ENCODE measurements at places on chromosomes 16 and 17.

GRCh38 chr17:48904428-48904827 is 3.8 kb upstream of the UBE2Z start:
- no peak for DNase-seq

DNA sequence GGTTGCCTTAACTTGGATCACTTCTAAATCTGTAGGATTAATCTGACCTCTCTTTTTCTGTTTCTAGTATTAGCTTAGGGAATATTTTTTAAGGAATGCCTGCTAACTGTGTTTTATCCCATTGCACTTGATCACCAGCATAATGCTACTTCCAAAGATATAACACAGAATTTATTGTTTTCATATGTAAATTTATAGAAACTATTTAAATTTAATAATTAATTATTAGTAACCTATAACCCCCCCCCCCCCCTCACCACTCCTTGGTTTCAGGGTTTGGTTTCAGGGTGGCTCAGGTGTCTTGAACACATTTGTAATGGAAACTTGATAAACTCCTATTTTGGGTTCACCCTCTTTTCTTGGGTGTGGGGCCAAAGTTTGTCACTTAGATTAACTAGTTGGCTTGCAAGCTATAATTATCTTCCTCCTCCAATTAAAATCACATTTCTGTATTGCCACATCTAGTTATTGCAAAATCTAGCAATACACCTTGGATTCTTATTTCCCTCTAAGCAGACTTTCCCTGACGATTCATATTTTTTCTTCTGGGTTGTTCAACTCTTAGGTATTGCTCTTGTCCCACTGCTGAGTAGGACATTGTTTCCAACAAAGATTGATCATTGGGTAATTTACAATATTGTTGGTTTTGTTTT is 18.3 kb downstream of the KRT12 start:
- DNase-seq, result no peak

- no peak for DNase-seq
Measured at GRCh38 chr17:42266918-42267766, 9.0 kb downstream of the STAT5B start.

DNA sequence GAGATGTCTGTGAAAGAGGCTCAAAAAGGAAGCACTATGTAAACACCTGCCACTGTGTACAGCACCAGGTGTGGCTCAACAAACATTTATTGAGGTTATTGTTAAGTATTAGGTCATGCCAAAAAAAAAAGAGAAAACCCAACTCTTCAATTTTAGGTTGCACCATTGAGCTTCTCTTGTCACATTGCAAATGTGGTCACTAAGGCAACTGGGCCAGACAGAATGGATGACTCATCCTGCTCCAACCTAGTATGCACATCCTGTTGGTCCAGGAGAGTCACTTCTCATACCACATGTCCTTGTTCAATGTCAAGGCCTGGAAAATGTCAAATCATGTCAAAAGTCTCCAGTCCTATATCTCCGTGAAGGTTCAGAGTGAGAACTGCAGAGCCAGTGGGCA is 25.0 kb downstream of the HOXB1 start:
- peak; percentile 71 for DNase-seq

GRCh38 chr17:40514013-40514875 is 12.8 kb upstream of the TNS4 start:
- no peak for DNase-seq

DNA sequence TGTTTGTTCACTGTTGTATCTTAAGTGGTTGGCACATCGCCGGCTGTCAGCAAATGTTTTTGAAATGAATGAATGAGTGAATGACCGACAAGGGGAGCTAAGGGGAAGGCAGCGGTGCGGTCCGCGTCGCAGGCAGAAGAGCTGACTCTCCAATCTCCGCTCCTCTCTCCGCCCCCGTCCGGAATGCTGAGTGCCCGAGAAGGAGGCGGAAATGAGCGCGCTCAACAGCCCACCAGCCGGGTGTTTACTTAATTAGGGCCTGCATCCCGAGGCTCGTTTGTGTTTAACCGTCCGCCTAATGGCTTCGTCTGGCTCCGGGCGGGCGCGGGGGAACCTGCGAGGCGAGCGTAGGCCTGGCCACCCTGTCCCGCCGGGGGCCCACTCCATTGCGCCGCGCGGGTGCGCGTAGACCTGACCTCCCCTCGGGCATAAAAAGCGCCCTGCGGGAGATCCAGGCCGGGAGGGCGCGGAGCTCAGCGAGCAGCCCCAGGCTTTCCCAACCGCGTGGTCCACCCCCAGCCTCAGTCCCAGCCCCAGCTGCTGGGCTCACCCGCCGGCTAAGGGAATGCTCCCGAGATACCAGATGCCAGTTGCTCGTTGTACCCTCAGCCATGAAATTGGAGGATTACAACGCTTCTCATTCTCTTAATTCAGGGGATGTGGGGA is 2.5 kb upstream of the CDH3 start:
- peak; percentile 36 for DNase-seq

DNA sequence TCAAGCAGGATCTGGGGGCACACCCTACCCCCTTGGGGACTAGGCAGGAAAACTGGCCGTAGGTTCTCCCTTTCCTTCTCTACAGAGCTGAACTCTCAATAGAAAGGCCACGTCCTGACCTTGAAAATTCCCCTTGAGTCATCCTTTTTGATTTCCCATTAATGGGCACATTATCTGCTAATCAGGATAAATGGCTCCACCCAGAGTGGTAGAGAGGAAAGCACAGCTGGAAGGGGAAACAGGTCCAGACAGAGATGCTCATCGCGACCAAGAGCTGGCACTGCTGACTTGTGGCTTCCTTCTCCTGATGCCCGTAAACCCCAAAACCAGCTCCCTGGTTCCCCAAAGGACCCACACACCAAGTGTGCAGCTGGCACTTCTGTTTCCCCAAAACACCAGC is 206.5 kb upstream of the CDH5 start:
- no peak for DNase-seq

DNA sequence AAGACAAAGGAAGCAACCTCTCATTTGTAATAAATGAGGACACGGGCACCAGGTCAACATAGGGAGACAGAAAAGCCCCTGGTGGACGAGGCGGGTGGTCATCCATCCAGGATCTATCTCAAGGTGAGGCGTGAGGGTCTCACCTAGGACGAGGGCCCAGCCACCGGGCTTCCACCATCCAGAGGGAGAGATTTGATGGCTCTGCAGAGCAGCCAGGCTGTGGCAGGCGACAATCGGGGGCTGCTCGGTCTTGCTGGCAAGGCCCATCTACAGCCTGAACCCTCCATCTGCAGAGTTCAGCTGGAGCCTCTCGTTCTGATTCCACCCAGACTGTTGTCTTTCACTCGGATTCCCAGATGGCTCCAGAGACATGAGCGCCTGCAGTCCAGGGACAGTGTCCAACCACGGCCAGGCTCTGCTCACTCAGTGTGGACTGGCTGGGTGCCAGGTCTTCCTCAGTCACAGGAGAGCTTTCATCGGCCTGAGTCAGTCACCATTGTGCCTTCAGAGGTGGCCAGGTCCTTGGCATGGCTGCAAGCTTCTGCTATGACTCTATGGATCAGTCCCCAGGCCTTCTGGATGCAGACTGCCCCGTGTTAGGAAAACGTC is 5.9 kb downstream of the LITAFD start:
- no peak for DNase-seq

DNA sequence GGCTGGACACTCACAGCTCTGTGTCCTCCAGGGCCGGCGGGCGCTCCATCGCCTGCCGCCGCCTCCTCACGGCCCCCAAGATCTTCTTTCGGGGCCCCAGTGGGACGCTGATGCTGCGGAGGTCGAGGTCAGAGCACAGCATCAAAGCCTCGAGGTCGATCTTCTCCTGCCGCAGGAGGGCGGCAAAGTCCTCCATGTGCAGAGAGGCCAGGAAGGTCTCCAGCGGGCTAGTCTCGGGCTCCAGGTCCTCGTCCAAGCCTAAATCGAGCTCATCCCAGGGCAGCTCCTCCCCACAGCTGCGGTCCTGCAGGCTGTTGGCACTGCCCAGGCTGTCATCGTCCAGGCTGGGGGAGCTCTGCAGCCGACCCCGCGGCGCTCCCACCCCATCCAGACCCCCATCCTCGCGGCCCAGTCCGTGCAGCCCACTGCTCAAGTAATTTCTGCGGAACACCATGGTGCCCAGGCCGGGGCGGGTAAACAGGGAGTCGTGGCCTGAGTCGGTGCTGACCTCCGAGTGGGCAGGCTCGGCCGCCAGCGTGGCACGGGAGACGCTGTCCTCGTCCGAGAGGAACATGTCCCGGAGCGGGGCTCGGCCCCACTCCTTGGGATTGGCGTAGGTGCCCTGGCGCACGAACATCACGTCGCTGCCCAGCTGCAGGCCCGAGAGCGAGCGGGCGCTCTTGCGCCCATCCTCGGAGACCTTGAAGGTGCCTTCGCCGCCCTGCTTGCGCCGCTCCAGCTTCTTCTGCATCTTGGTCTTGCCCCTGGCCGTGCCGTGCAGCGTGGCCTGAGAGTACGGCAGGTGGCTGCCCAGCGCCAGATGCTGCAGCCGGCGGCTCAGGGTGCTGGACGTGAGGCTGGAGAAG is 3.4 kb downstream of the USH1G start:
- DNase-seq, result no peak

- no peak for DNase-seq
Measured at GRCh38 chr17:56676810-56677209, 83.3 kb downstream of the NOG start.

DNA sequence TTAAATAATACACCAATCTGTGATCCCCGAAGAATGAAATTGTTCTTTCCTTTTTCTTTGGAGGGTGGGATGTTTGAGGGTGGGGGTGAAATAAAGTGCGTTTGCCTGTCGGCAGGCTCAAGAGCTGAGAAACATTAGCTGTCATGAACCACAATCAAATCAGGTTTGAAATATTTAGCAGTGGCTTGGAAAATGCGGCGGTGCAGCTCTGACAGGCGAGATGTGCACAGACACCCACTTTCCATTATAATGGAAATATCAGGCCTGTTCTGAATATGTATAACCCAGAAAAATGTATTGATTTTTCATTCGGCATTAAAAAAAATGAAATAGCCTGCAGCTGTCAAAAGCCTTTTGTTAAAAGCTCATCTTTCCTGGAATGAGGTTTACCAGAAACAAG is 212.8 kb downstream of the ZFHX3 start:
- no peak for DNase-seq

DNA sequence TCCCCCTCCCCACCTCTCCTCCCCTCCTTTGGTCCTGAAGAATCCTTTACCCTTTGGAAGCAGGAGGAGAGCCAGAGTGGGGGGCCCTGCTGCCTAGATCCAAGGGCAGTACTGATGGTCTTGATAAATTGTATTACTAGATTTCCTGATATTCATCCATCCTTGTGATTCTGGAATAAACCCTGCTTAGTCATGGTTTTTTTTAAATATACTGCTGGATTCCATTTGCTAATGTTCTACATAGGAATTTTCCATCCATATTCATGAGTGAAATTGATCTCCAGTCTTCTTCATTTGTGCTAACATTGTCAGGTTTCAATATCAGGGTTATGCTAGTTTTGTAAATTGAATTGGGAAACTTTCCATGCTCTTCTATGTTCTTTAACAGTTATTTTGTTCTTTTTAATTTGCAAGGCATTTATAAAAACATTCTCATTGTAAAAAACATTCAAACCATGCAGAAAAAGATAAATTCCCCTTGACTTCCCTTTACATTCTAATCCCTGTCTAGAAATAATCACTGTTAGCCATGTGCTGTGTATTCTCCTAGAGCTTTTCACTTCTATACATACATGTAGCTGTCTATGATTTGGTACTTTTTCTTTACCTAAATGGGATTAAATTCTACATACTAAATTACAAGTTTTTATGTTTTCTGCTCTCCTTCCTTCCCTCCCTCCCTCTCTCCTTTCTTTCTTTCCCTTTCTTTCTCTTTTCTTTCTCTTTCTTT is 56.7 kb downstream of the CCDC42 start:
- DNase-seq, result no peak

DNA sequence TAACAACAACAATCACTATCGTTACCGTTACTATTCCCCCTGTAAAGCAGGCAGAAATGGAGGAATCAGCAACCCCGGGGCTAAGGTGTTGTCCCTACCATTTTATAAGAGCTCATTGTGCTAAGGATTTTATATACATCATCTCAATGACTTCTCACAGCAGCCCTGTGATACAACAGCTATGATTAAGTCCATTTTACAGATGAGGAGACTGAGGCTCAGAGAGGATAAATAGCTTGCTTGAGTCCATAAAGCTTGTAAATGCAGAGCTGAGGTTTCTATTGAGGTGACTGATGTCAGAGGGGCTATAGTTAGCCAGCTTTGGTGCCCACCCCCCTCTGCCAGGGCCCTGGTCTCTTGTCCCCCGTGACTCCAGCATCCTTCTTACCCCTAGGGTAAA is 16.7 kb upstream of the PDK2 start:
- no peak for DNase-seq

- DNase-seq, result no peak
Measured at GRCh38 chr17:72878975-72879660, 213.4 kb downstream of the SLC39A11 start.

DNA sequence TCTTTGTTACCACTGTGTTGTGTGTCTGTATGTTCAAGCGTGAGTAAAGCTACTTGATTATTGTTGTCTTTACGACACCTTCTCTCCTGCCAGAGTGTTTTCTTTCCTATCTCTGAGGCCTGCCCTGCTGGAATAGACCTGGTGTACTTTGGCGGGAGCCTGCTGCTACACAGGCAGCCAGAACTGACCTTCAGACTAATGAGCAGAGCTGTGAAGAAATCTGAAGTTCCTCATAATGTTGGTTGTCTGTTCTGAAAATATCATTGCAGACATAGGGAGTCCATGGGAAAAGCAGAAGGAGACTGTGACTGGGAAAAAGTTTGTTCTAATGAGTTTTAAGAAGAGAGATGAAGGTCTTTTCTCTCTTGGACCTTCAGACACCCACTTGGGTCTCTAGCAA is 9.8 kb downstream of the RHOT1 start:
- no peak for DNase-seq

DNA sequence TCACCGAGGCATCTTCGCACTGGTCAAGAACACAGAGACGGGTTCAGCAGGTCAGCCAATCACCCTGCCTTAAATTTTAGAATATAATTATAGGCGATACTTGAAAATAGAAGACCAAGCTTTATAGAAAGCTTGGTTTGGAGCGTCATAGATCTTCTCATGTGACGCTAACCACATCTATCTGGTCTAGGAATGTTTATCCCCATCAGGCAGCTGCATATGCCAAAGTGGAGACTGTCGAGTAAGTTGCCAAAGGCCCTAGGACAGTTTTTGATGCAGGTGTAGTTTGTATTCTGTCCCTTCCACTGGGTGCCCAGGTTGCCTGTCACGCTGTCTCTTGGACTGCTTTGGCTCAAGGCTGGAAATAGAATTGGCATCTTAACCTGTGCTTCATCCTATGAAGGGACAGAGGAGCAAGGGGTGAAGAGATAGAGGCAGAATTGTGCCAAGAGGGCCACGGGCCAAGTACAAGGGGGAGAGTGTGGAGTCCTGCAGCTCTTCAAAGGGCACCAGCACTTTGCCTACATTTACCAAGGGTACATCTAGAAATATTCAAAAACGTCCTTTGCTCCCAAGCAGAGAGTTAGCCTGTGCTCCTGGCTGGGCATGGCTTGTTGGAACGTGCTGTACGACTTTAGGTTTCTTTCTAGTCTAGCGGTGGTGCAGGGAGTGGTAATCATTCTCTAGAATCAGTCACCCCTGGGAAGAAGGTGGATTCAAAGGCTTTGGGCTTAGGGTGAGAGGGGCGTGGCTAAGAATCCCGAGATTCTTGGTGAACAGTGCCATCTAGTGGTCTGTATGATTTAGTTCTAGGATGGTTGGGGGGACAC is 5.3 kb upstream of the WIPI1 start:
- peak; percentile 83 for DNase-seq

All from NCI-H510A (cell line).